ENCODE measurements at places on chromosomes 7 and 10.

GRCh38 chr7:55567571-55567970 lies 4.7 kb downstream of the VOPP1 start:
- DNase-seq, result no peak

DNA sequence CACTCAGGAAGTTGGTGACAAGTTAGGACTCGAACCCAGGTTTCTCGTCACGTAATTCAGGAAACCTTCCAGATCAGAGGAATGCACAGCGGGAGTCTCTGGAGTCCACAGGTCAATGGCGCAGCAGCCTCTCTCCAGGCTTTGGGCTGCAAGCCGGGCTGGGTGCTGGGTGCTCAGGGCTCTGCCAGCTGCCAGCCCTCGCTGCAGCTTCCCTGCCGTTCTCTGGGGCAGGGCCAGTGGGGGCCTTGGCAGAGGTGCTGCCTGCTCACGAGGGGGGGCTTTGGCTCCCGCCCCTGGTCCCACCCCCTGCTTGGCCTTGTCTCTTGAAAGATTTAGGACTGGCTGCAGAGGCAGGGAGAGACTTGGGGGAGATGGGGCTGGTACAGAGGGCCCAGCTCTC lies at the start of gene TACR2:
TSS of gene TACR2 (minus strand) at position 224 of the 400 bp plus-strand sequence. CDS start 595 bp downstream, outside the sequence.
- DNase-seq, result no peak

DNA sequence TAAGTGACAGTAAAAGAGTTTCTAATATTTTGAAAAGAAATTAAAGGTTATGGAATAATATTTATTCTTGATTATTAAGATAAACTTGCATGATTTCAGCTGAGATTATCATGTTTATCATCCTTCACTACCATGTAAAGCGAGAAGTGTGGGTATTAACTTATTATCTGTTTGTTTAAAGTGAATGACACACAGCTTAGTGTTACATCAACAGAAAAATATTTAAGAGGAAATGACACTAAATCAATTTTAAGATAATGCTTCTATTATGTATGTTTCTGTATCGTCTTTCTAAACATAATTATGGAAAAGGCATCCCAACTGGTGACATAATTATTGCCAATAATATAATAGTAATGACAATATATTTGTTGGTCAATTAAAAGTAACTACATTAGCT lies 213.1 kb downstream of the PCDH15 start:
- DNase-seq, result no peak

- DNase-seq, result no peak
Observed at GRCh38 chr7:45588466-45588865, 14.3 kb downstream of the ADCY1 start.

GRCh38 chr10:71998840-71999194 lies 34.6 kb downstream of the CHST3 start:
- no peak for DNase-seq

DNA sequence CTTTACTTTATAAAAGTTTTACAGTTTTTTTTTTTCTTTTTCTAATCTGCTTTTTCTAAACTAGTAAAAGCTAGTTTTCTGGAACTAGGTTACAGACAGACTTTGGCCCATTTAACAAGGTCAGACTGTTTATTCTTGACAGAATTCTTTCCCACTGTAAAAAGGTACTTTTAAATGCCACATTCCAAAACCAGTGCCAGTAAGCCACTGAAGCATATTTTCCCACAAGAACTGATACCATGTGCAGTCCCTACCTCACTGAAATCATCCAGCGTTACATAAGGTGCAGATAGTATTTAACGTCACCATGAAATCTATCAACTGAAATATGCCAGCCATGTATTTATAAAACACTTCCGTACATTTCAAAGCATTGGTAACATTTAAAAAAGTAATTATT lies 121.6 kb downstream of the CDK6 start:
- DNase-seq, result no peak

DNA sequence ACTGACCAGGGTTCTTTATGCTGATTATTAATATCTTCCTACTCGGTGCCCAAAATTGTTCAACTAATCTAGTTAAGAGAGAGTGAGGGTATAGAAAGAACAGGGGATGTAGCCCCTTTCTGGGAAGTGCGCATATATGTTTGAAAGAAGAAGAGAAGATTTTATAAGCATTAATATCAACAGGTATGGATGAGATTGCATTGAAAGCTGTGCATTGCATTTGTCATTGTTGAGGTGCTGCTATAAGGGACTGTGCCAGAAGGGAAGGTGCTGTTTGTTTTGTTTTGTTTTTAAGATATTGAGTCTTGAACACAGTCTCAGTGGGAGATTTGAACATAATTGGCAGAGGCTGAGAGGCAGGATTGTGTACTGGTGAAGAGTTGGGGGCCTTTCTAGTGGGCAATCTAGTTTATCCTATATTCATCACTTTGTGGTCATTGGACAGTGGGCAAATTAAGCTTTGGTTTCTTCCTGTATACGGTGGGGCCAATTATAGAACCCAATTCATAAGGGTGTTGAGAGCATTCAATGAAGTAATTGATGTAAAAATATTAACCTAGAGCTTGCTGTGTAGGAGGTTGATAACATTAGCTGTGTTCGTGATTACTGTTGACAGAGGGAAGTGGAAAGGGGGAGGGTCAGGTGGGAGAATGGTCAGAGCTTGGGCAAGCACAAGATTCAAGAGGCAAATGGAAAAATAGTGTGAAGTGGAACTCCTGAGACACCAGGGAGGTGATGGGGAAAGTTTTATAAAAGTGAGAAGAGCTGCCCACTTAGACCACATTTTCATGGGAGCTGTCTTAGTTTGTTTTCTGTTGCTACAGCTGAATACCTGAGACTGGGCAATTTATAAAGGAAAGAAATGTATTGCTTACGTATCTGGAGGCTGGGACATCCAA lies 19.9 kb upstream of the PCGF5 start:
- DNase-seq, result no peak

- DNase-seq, result no peak
Observed at GRCh38 chr7:23184709-23185359, 3.0 kb downstream of the NUP42 start.

DNA sequence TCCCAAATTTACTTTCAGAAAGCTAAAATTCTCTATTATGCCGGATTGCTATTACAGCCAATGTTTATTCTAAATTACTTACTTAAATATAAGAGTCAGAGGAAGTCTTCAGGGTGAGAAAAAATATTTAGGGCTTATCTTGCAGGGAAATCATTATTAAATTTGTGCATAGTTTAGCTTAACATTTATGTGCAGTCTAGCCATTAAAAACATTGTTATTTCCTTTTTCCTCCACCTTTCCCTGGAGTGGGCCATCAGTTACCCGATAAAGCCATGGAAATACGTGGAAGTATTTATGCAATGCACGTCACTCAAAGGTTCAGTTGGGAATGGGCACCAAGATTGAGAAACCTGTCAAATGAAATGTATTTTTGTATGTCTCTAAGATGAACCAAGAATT lies 9.5 kb upstream of the TAS2R60 start:
- no peak for DNase-seq

DNA sequence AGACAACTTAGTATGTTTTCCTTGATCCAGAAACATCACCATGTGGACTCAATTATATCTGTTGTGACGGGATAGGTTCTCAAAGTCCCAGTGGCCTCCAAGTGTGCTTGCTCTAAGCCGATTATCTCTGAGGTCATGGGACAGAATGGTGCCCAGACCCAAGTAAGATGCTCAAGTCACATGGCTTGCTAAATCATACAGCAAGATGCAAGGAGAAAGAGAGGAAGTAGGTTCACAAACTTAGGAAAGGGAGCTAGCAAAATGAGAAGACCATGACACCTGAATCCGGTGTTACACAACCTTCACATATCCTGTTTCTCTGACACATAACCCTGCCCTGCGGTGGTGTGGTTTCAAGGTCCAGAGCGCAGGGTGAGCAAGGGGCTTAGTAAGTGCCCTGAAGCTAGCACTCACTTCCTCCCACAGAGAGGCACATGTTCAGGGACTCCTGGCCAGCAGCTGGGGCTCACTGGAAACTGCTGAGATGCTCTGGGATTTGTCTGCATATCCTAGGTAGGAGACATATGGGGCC lies 590.9 kb upstream of the ANKRD30A start:
- DNase-seq, result no peak

- DNase-seq, result no peak
Observed at GRCh38 chr7:1576521-1577253, 6.9 kb upstream of the PSMG3 start.

DNA sequence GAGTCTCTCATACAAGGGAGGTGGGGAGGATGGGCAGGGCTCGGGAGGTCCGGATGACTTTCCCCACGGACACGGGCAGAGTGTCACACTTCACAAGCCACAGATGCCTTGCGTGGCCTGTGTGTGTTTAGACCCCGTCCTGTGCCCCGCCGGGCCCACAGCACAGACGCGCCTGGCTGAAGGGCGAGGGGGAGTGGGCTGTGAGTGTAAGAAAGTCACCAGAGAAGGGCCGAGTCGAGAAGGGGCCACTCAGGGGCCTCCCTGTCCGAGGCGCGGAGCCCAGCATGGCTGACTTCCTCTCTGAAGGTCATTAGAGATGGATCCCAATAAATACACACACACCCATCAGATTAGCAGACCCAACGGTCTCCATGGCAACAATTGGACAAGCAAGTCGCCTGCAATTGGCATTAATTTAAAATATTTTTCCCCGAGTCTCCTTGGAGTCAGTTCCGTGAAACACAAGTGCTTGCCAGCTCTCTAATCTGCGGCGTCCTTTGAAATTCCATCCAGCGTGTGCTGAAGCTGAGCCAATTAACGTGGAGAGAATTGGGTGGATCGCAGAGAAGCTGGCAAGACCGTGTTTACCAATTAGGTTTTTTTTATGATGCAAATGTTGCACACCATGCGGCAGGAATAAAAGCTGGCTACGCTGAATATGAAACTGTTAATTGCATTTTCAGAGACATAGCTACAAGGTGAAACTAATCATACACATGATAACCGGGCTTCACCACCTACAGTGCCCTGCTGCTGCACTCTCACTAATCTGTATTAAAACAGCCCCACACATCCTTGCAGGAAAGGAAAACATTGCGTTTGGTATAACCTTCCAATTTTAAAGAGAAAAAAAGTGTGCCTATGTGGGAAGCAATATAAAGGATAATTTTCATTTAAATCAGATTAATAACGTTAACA lies 571.2 kb downstream of the PTPRN2 start:
- no peak for DNase-seq
